CD4-positive, alpha-beta T cell treated with Interleukin-2 at 100 ng/mL for 4 hours (primary cell): ENCODE measurements at places on chromosomes 16 and 17.
A peak's percentile ranks its signal among the peaks of the same experiment; 100 is the strongest.

DNA sequence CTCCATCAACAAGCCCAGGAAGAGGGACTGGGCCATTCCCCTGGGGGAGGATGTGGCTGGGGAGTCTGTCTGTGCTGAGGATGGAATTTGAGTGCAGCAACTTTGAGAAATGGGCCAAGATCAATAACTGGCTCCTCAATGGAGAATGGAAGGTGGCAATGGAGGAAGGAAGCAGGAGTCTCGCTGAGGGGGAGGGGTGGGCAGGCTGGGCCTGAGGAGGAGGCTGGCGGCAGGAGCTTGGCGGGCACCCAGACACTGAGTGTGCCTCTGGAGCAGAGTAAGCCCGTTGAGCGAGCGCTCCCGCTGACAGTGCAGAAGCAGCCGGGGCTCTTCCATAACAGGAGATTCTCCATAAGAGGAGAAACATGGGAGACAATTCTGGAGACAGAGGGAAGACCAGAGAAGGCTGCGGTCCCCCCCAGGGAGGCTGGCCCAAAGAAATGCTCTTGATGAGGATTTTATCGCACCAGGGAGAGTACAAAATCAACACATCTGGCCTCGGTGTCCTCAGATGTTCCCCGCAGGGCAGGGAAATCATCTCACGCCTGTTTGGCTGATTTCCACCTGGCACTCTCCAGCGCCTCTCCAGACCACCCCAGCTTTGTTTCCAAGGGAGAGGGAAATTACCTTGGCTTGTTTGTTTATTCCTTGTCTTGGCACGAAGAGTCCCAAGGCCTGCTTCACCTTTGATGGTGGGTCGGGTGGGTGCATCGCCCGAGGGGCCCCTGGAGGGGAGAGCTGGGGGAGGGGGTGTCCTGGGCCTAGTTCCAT lies 2.8 kb upstream of the MMP15 start:
- DNase-seq = no peak

DNA sequence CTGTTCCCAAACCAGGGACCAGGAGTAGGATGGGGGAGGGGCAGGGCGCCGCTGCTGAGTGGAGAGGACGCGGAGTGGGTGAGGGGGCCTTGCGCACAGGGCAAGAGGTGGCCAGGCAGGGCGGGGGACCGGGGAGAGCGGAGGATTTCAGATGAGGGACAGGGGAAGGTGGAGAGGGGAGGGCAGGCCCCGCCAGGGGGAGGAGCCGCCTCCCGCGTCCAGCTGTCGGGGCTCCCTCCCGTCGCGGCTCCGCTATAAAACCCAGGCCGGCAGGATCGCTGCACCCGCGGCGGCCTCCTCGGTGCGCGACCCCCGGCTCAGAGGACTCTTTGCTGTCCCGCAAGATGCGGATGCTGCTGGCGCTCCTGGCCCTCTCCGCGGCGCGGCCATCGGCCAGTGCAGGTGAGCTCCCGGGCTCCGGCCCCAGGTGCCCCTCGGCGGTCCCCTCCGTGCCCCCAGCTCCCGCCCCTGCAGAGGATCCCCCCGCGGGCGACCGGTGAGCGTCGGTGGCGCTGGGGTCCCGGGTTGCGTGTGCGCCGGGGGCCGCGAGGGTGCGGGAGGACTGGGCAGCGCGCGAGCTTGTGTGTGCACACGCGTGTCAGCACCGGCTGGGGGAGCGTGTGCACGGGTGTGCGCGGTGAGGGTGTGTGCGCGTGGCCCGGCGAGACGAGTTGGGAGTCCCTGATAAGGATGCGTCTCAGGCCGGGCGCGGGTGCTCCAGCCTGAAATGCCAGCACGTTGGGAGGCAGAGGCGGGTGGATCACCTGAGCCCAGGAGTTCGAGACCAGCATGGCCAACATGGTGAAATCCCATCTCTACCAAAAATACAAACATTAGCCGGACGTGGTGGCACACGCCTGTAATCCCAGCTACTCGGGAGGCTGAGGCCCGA lies at the start of gene CA4:
Gene CA4, plus strand, starts transcription at position 283 of the 892 bp plus-strand sequence. Its CDS starts 62 bp downstream, at position 345.
- no peak for DNase-seq

GRCh38 chr17:68349157-68349556 lies 57.9 kb downstream of the ARSG start:
- DNase-seq = no peak

- no peak for DNase-seq
Measured at GRCh38 chr17:4476511-4477070, 22.1 kb upstream of the SPNS2 start.

DNA sequence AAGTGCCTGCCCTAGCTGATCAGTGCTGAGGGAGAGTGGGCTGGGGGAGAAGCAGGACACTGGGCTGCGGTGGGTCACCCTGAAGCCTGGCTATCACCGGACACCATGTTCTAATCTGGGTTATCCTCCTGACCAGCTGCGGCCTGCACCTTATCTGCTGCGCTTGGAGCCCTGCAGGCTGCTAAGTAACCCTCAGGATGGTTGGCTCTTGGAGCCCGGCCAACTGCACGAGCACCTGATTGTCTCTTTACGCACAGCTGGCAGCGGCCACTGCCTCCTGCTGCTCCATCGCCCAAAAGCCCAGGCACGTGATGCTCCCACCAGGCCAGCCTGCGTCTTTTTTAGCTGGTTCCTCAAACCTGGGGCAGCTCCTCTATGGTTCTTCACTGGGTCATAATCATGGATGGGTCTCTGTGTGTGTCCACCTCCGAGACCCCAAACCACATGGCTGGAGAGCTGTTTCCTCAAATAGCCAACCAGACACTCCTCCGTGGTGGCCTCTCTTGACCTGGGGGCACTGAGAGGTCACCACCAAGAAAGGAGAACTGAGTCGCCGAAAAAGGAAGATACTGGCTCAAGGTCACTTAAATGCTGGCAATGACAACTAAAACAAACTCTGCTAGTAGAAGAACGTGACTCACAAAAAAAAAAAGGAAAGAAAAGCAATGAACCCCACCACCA lies 21.7 kb downstream of the SPHK1 start:
- DNase-seq = no peak

- no peak for DNase-seq
Measured at GRCh38 chr16:2970563-2970962, 1.4 kb downstream of the PAQR4 start.

- peak; percentile 48 for DNase-seq
Measured at GRCh38 chr17:67449845-67450755, 73.0 kb downstream of the PITPNC1 start.

DNA sequence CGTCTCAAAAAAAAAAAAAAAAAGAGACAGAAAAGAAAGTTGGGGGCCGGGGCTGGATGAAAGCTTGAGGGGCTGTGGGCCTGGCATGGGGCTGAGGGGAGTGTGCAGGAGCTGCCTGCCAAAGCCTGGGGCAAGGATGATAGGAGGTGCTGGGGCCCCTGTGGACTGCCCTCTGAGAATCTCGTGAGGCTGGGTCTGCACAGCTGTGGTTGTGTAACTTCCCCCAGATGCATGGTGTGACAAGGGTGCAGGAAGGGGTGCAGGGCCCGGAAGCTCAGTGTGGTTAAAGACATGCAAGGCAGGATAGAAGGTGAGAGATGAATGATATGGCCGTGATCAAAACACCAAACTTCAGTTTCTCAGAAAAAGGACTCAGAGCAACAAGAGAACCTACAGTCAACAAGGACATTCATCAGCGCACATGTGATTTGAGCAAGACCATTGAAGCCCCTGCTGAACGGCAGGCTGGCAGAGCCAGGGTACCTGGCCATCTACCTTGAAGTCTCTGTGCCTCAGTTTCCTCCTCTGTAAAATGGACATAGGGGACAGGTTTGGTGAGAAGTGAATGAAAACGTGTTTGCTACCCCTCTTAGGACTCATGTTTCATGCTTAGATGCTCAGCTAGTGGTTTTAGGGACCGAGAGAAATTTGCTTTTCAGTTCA lies 9.6 kb downstream of the IL32 start:
- DNase-seq = peak; percentile 92

- peak; percentile 64 for DNase-seq
Measured at GRCh38 chr16:57628008-57628781, at the start of gene ADGRG1. TSS of gene ADGRG1 (plus strand) at chr16:57628630. CDS start at chr16:57650288, 21,658 bp downstream.

GRCh38 chr16:9050102-9050830 lies 41.2 kb upstream of the HAPSTR1 start:
- peak; percentile 2 for DNase-seq

DNA sequence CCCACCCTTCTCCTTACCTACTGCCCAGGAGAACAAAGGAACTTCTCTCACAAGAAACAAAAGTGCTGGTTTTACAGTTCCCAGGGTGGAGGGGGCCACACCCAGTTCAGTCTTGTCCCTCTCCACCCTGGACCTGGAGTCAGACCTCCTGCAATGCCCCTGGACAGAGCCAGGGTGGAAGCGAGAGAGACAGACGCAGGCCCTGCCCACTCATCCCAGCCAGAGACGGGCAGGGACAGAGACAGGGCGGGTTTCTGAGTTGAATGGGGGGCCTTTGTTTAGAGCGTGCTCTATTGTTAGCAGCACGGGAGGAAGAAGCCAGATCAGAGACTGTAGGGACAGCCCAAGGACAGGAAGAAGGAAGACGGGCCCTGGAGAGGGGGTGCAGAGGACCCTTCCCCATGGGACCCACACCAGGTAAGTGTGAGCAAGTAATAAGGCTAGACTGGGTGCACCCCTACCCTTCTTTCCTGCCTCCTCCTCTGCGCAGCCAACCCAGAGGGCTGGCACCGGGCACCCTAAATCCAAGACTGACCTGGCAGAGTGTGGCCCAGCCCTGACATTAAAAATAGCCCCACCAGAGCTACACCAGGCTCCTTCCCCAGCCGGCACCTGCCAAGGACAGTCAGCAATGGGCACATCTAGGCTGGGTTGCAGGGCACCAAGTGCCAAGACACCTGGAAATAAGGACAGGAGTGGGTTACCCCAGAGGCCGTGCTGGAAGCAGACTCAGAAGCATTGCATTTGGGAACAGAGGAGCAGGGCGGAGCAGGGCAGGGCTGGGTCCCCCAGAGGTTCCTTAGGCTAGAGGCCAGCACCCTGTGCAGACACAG lies 10.9 kb downstream of the JUP start:
- no peak for DNase-seq

- no peak for DNase-seq
Measured at GRCh38 chr16:82633964-82634600, 7.3 kb downstream of the CDH13 start.
